Activated naive CD8-positive, alpha-beta T cell treated with anti-CD3 and anti-CD28 coated beads for 36 hours (primary cell): ENCODE measurements at places on chromosomes 6 and 20. TPM values are rescaled to one million over a fixed set of nuclear protein-coding genes. Genes with fewer than 3 reads are reported as not detected.

DNA sequence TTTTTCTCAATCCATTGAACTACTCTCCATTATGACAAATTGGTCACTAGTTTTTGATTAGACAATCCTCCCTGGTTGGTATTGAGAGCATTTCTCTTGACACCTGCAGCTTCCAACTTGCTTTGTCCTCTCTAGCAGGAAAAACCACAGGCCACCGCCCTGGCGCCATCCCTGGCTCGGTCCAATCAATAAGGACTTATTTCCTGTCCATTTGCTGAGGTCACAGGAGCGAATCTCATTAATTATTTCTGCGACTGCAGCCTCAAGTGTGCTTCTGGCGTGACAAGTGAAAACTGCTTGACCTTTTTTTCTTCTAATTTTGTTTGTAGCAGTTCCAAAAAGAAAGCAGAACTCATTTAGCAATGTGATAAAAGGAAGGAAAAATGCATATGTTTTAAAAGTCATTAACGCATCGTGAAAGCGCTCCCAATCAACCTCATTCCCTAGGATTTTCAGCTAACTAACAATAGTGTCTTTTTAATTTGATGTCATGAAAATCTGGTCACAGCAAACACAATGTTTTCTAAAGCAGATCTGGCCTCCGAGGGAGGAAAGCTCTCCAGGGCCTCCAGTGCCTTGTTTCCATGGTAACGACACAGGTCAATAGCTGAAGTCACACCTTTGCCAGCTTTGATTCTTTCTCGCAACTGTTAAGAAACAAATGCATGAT, 39.0 kb upstream of the BEND3 start:
- DNase-seq, result no peak
- H3K36me3 ChIP-seq, result no peaks in the 10 kb centered on the region
- H3K27ac ChIP-seq, result no peak overlapping the region
- no peaks in the 10 kb centered on the region for H3K27me3 ChIP-seq

DNA sequence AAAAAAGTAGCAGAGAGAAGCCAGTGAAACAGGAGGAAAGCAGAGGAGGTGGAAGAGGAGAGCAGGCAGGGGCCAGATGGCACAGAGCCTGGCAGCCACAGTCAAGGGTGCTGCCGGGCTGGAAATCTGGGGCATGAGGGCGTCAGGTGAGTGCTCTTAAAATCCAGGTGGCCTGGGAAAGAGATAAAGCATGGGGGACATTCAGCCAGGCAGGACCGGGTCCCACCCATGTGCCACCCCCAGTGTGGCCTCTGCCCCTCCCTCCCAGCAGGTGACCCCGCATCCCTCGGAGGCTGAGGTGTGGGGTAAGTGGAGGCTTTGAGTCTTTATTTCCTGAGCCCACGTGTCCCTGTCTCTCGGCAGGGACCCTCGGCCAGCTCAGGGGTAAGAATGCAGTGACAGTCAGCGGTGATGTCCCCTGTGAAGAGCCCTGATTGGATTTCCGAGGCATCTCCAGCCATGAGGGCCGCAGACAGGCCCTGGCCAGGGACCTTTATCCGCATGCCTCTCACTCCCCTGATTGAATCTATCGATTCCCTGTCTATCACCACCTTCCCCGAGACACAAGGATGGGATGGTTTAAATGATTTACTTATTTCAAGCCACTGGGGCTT, 33.8 kb upstream of the SULF2 start:
- H3K27ac ChIP-seq, result no peak overlapping the region
- H3K4me1 ChIP-seq, result no peaks in the 10 kb centered on the region
- DNase-seq, result no peak
- no peaks in the 10 kb centered on the region for H3K36me3 ChIP-seq
- H3K4me3 ChIP-seq, result no peak overlapping the region

DNA sequence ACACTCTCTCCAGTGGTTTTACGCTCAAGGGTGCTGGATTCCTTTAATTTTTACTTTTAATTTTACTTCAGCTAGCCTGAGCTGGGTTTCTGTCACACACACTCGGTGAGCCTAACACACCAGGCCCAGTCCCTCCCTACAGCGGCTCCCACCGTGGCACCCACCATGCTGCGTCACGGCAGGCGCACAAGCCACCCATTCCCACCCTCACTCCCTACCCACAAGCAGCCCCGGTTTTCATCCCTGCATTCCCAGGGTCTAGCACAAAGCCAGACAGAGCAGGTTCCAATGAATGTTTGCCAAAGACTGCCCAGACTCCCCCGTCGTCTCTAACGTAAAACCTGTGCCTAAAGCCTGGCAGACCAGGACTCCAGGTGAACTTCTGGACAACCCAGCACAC, 50.3 kb downstream of the MYH7B start:
- H3K4me3 ChIP-seq, result no peak overlapping the region
- H3K27ac ChIP-seq, result no peak overlapping the region
- peaks cover 9% of the 10 kb centered on the region for H3K36me3 ChIP-seq
- H3K27me3 ChIP-seq, result no peaks in the 10 kb centered on the region
- no peaks in the 10 kb centered on the region for H3K4me1 ChIP-seq

DNA sequence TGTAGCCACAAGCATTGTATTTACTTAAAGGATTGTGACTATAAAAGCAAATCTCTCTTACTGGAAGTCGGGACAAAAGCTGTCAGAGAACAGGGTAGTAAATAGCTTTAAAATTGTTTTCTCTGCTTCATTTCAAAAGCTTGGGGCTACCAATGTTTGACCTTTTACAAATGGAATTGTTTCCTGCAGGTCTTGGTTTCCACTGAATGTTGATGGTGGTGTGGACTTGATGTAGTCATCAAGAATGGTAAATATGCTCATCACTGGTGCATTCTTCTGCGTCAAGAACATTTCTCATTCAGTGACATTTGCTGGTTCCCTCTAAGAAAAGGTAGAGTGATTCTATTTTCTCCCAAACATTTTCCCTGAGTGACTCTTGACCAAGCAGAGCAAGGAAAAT, 435.4 kb upstream of the KHDRBS2 start:
- H3K4me1 ChIP-seq, result no peaks in the 10 kb centered on the region
- H3K27me3 ChIP-seq, result no peaks in the 10 kb centered on the region
- no peak for DNase-seq
- no peaks in the 10 kb centered on the region for H3K36me3 ChIP-seq

DNA sequence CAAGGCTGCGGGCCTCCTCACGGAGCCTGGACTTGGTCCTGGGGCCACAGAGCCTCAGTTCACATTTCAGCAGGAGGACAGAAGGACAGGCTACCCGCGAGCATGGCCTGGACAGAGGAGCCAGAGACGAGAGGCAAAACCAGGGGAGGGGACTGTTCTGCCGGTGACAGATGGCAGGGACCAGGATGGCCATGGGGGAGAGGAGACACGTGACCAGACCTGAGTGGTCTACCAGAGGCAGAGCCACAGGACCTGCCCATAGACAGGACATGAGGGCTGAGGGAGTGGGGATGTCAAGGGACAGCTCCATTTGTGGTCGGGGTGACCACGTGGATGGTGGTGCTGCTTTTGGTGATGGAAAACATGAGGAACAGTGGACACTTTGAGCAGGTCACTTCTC, 207.9 kb downstream of the NFATC2 start:
- no peaks in the 10 kb centered on the region for H3K36me3 ChIP-seq
- no peaks in the 10 kb centered on the region for H3K27me3 ChIP-seq
- H3K4me1 ChIP-seq, result no peaks in the 10 kb centered on the region
- no peak overlapping the region for H3K27ac ChIP-seq

DNA sequence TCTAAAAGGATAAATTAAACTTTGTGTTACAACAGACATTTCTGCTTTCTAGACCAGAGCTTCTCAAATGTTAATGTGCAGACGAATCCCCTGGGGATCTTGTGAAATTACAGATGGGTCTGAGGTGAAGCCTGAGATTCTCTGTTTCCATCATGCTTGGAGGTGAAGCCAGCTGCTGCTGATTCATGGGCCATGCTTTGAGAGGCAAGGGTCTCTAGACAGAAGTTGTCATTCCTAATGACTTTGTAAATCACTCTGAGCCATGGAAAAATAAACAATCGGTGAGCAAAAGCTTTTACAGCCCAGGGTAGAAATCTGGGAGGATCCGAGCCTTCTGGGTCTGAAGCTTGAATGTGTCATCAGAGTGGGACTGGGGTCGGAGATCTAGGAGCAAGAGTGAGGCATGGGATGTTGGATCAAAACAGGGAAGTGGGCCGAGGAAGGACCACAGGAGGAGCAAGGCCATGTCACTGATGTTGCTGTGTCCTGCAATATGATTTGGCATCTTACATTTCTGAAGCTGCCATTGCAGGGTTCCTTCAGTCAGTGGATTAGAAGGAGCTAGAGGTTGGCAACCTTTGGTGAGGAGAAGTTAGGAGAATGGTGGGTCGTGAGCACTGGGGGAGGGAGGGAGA, 77.3 kb downstream of the TRMT11 start:
- DNase-seq, result no peak
- peaks cover 41% of the 10 kb centered on the region for H3K36me3 ChIP-seq
- H3K27me3 ChIP-seq, result no peaks in the 10 kb centered on the region

- no peak for DNase-seq
- peak overlapping the region; percentile 33 for H3K4me3 ChIP-seq
- peaks cover 26% of the 10 kb centered on the region for H3K4me1 ChIP-seq
- peaks cover 40% of the 10 kb centered on the region for H3K36me3 ChIP-seq
These were observed 459.2 kb upstream of the RUNX2 start for GRCh38 chr6:44868910-44869309.

GRCh38 chr6:21201187-21201586, 392.4 kb upstream of the SOX4 start:
- H3K27me3 ChIP-seq, result no peaks in the 10 kb centered on the region
- no peak overlapping the region for H3K27ac ChIP-seq
- peaks cover 8% of the 10 kb centered on the region for H3K4me1 ChIP-seq
- peaks cover 47% of the 10 kb centered on the region for H3K36me3 ChIP-seq
- H3K4me3 ChIP-seq, result no peak overlapping the region

- H3K4me3 ChIP-seq, result no peak overlapping the region
- DNase-seq, result no peak
- H3K27ac ChIP-seq, result no peak overlapping the region
- no peaks in the 10 kb centered on the region for H3K27me3 ChIP-seq
These were observed 93.3 kb downstream of the ADGRB3 start for GRCh38 chr6:68728159-68728979.

GRCh38 chr6:82686719-82687118, 323.1 kb downstream of the TPBG start:
- no peaks in the 10 kb centered on the region for H3K4me1 ChIP-seq
- no peak overlapping the region for H3K4me3 ChIP-seq
- DNase-seq, result no peak
- H3K36me3 ChIP-seq, result no peaks in the 10 kb centered on the region
- no peaks in the 10 kb centered on the region for H3K27me3 ChIP-seq

- peak overlapping the region; percentile 90 for H3K4me3 ChIP-seq
- no peaks in the 10 kb centered on the region for H3K27me3 ChIP-seq
- H3K27ac ChIP-seq, result peak overlapping the region; percentile 99
These were observed 244.3 kb downstream of the ARID1B start for GRCh38 chr6:157021344-157021992.

GRCh38 chr6:157651731-157652490, 171.1 kb upstream of the SNX9 start:
- peaks cover 15% of the 10 kb centered on the region for H3K4me1 ChIP-seq
- no peak overlapping the region for H3K27ac ChIP-seq
- H3K27me3 ChIP-seq, result no peaks in the 10 kb centered on the region
- no peak for DNase-seq
- no peak overlapping the region for H3K4me3 ChIP-seq

- no peak overlapping the region for H3K27ac ChIP-seq
- no peaks in the 10 kb centered on the region for H3K36me3 ChIP-seq
- H3K4me3 ChIP-seq, result no peak overlapping the region
- peaks cover 4% of the 10 kb centered on the region for H3K27me3 ChIP-seq
These were observed 244.1 kb upstream of the TBX18 start for GRCh38 chr6:85008296-85009009.

DNA sequence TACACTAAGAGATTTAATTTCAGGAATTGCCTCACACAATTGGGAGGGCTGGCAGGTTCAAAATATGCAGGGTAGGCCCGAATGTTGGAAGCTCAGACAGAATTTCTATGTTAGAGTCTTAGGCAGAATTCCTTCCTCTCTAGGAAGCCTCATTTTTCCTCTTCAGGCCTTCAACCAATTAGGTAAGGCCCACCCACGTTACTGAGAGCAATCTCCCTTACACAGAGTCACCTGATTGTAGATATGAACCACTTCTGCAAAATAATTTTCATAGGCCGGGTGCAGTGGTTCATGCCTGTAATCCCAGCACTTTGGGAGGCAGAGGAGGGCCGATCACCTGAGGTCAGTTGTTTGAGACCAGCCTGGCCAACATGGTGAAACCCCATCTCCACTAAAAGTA, 50.2 kb upstream of the HIVEP1 start:
- H3K4me3 ChIP-seq, result no peak overlapping the region
- no peak overlapping the region for H3K27ac ChIP-seq
- H3K27me3 ChIP-seq, result no peaks in the 10 kb centered on the region
- H3K4me1 ChIP-seq, result no peaks in the 10 kb centered on the region

DNA sequence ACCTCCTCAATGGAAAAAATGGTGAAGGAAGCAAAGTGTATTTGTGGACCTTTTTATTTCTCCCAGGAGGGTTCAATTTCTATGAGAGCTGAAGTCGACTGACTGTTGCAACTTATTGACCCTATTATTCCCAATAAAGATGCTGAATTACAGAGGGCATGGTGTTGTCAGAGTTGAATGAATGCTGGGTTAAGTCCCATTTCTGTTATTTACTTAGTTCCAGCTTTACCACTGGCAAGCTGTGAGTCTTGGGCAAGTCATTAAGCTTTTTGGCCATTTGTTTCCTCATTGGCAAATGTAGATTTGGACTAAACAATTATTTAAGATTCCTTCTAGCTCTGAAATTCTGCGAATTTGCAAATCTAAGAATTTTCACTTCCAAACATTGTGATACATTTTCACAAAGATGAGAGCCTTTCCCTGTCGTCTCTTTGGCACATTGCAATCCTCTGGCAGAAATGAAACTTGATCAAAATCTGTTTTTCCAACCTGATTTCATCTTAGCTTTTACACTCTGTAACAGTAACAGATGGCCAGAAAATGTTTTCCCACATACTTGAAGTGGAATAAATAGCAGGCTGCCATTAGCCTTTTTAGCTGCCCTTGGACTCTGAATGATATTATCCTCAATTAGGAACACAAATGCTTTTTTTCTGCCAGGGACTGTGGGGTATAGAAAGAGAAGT, 21.3 kb downstream of the BLTP3A start:
- no peak overlapping the region for H3K27ac ChIP-seq
- no peak overlapping the region for H3K4me3 ChIP-seq
- no peak for DNase-seq

DNA sequence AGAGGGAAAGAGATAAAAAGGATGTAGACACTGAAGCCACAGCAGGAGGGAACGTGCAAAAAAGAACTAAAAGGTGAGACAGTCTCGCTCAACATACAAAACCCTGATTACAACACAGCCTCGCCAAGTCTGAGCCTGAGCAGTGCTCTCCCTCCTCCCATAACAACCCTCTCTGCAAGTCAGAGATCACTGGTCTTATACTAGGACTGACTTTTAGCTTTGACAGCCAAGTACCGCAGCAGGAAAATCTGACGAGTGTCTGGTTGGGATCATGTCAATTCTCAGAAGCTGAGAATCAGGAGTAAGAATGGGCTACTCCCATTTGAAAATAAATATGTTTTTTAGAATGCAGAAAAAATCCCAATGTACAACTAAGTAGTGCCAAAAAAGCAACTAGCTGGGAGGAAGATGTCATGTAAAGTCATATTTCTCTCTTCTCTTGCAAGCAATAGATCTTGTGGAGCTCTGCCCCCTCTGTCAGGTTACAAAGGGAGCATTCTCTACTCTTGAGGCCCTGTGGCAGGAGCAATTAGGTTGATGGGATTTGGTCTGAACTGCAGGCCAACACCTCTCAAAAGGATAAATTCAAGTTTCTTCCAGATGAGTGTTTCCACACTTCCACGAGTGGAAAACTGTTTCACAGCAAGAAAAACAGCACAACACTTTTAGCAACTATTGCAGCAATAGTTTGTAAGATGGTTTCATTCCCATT, 118.9 kb upstream of the COL21A1 start:
- peaks cover 5% of the 10 kb centered on the region for H3K4me1 ChIP-seq
- no peak for DNase-seq
- H3K36me3 ChIP-seq, result no peaks in the 10 kb centered on the region
- H3K27ac ChIP-seq, result no peak overlapping the region
- no peaks in the 10 kb centered on the region for H3K27me3 ChIP-seq

POM121L2 gene
- not detected for total RNA-seq

BPIFA1 gene
- not detected for total RNA-seq

KIF13A gene
- total RNA-seq, result not detected

TSHZ2 gene
- 0.54 TPM for total RNA-seq

HLA-DQB1 gene
- total RNA-seq, result 13.9 TPM
